Left lung (tissue), 14 donors: ENCODE measurements at places on chromosomes 2 and 18. TPM values are rescaled to one million over a fixed set of nuclear protein-coding genes. Genes with fewer than 3 reads are reported as not detected.

DNA sequence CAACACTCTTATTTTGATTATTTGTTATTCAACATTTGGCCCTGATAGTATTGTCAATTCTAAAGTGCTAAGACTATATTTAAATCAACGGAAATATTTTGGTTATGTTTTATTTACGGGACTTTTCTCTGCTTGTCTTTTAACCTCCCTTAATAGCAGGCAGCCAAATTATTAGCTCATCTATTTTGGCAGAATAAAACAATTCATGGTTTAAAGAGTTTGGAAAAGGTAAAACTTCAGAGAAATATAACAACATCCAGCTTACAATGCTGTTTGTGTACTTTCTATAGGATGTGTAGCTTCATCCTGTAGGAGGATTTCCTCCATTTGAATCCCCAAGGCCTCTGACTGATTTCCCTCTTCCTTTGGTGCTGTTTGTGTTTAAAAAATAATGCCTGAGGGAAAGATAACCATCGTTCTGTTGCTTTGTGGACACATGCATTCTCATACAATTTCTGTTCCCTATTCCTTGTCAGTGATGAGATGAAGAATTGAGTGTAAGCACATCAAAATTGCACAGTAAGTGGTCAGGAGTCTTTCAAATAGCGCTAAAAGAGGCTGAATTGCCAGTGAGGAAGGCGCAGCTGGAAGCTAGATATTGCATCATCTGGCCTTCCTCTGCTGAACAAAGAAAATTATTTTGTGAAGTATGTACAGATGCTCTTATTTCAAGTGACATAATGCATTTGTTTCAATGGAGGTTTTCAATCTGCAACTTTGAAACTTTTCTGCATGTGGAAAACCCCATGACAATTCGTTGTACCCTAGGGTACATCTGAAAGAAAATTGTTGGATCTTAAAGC, 80.3 kb downstream of the CD28 start:
- DNase-seq = peak; percentile 42

GRCh38 chr2:101706819-101707177, 9.3 kb downstream of the MAP4K4 start:
- DNase-seq = no peak

- no peak for DNase-seq
Observed at GRCh38 chr2:143936848-143937722, 582.8 kb downstream of the ZEB2 start.

GRCh38 chr18:35131387-35132020, 90.3 kb downstream of the MAPRE2 start:
- DNase-seq = no peak

- DNase-seq = no peak
Observed at GRCh38 chr18:24853076-24853475, 392.6 kb downstream of the HRH4 start.

DNA sequence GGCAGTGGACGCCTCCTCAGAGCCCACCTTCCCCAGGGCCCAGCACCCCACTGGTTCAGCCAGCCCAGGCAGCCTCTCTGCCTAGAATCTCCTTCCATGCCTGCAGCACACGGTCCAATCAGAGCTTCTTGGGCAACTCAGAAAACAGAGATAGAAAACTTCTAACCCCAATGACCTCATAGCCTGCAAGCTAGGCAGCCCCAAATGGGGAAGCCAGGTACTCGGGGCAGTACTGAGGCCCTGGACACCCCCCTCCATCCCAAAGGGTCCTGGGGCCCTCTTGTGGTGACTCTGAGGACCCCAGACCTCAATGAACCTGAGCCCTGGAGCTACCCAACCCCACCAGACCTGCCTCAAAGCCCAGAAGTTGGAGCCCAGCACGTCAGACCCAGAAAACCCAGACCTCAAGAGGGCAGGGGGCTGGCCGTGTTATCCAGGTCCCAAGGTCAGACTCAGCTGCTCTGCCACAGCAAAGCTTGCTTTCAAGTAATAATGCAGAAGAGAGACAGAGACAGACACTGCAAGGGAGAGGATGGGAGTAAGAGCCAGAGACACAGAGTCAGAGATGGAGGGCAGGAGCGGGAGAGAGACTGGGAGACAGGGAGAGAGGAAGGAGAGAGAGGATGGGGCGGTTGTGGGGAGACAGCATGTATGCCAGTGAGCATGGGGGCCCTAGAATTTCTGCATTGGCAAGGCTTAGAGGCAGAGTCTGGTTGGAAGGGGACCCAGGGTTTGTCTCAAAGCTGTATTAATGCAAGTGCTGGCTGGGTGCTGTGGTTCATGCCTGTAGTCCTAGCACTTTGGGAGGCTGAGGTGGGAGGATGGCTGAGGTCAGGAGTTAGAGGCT, 28.2 kb downstream of the SERTAD2 start:
- no peak for DNase-seq

- DNase-seq = no peak
Observed at GRCh38 chr2:182920089-182920488, 53.7 kb upstream of the FRZB start.

- peak; percentile 61 for DNase-seq
Observed at GRCh38 chr2:108288534-108289106, at the start of gene SULT1C2. SULT1C2 (plus strand) TSS chr2:108288895; CDS start chr2:108293668, 4,773 bp downstream.

- DNase-seq = no peak
Observed at GRCh38 chr2:227191367-227191766, 26.9 kb downstream of the COL4A3 start.

DNA sequence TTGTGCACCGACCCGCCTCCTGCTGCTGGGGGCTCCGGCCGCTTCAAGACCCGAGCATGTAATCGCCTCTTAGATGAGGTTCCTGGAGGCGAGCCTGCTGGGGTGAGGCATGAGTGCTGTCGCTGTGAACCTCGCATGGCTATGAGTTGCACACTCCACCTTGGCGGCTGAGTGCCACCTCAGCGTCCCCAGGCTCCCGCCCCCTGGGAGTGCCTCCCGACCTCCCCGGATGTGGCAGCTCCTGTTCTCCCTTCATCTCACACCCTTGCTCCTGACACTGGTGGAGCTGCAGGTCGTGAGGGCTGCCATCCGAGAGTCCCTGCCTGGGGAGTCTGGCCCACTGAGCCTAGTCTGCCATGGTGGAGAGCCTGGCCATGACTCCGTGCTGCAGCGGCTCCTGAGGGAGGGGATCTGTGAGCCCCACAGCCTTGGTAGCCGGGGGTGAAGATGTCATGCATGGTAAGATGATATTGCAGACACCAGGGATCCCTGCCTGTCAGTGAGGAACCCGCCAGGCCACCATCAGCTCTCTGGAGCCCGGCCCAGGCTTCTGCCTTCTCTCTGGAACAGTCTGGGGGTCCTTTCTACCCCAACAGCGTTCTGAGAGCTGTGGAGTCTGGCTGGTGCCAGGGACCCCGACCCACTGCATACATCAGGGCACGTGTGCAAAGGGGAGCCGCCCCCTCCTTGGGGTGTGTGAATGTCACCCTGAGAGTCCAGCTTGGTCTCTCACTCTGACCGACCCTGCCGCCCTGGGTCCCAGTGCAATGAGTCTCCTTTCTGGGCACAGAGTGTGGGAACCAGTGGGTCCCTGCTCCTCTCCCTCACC, 61.6 kb upstream of the HS6ST1 start:
- DNase-seq = no peak

DNA sequence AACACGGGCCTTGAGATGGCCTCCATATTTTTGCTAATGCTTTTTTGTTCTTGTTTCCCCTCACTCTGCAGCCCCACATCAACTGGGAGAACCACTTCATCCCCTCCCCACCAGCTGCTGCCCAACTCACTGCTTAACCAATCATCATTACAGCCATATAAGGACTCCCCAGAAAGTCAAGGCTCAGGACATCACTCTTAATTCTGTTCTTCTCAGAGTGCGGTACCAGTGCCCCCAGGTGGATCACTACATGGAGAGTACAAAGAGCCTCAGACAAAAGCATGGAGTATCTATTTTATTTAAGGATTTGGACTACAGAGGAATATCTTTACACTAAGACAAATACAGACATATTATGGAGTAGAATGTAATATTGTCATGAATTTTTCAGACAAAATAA, 340.6 kb downstream of the PAX3 start:
- DNase-seq = no peak

DNA sequence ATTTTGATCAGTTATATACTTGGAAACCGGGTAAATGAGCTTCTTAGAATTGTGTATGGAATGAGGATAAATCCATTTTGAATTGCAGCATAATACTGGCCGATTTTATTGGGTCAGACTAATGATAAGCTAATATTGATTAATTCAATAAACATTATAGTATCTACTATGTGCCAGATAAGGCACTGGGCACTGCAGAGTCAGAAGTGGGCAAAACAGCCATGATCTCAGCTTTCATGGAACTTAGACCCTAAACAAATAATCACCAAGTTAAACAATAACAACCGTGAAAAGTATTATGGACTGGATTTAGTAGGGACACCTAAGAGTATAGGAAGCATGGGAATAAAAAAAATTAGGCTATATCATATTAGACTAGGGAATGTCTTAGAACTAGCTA, 297.0 kb upstream of the PKDCC start:
- no peak for DNase-seq

- DNase-seq = no peak
Observed at GRCh38 chr2:37865640-37866039, 59.4 kb upstream of the RMDN2 start.

DNA sequence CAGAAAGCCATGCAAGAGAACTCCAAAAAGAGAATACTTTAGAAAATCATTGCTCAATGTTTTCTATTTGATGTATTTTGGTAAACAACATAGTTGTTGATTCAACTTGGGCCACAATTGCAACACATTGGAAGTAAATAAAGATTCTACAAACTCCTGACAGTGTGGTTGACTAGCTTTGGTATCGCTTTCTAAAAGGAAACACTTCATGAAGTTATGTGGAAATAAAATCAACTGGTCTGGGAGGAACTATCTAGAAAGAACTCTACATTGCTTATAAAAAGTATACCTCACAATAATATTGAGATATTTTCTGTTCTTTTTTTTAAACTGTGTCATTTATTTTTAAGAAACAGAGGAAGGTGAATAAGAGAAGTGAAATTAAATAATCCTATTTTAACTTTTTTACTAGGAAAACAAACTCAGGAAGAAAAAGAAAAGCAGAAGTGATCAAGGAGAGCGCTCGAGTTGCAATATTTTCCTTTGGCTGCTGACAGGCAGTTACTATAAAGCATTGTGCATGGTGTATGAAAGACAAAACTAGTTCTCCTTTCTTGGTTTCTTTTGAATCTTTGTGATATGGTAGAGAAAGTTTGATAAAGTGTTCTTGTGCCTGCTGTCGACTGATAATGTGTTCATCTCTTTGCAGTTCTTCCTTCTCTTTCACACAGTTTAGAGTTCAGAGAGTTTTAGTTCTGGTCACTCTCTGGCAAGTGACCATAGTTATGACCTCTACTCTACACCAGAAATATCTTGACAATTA, 3.0 kb downstream of the DHRS9 start:
- DNase-seq = no peak

DNA sequence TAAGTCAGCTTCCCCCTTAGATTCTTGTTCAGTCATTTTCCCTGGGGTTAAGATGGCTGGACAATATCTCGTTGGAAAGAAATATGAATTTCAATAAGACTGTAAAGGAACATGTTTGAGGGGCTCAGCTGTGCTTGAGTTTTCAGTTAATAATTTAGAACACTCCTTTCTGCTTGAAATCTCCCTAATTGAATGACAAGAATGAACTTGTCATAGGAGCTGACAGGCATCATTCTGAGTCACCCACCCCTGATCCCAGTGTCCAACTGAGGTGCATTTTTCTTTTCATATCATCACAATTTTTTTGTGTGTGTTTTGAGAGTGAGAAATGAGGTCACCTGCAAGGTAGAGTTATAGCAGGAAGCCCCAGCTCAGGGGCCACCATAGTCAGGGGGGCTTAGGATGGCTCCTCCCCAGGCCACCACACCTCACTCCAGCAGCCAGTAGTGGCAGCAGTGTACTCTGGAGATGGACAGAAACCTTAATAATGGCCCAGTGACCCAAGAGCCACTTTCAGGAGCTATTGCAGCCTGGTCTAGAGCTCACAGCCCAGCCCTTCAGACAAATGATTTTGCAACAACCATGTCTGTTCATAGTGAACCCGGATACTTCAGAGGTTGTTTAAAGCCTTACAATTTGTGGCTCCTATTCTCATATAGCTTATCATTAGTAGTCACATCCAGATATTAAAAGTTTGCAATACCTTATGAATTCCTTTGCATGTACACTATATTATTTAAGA, 174.5 kb downstream of the MAIP1 start:
- no peak for DNase-seq

GRCh38 chr2:159497256-159497655, 119.1 kb downstream of the BAZ2B start:
- no peak for DNase-seq

GRCh38 chr2:47002480-47003381, 87.1 kb upstream of the MCFD2 start:
- no peak for DNase-seq

DNA sequence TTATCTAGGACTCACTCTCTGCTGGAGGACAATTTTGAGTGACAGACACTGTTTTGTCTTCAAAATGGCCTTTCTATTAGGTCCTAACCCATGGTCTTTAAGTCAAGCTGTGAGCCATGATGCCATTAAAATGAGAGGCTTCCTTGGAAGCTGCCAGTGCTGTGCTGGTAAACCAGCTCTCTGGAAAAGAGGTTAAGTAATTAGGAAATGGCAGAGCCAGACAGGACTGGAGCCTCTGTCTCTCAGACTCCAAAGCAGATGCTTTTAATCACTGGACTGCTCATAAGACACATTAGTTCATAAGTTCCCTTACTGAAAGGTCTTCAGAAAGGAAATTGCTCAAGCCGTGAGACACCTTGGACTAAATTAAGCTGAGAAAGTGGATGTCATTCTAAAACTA, 25.8 kb upstream of the LHCGR start:
- DNase-seq = no peak

- no peak for DNase-seq
Observed at GRCh38 chr2:112253261-112253815, 1.5 kb downstream of the ZC3H8 start.

DNA sequence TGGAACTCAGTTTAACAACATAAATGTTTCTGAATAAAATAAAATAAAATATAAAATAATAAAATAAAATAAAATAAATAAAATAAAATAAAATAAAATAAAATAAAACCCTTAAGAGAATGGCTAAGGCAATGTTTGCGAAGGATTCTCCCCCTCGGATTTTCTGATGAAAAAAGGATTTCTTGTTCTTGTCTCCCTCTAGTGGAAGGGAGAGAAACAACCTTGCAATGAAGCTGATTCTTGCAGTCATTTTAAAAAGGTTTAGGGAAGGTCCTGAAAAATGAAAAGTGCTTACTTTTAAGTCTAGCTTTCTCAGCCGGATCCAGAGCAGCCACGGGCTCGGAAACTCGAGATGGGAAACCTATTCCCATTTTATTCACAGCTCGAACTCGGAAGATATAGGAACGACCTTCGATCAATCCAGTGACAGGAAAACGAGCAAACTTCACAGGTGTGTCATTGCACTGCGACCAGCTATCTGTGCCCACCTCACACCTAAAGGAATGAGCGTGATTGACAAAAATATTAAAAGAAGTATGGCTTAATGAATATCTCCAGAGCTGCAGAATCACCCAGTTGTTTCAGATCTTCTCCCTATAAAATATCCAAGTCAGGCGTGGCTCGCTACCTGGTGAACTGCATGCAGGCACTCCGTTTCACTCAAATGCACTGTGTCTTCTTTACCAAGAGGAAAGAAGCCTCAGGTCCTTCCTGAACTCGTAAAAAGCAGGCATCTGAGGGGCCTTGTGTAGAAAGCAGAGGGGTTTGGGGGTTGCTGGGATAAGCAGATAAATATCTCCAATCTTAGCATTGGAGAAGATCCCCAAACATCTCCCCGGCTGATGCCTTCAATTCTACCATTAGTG, 68.1 kb downstream of the MYOM1 start:
- no peak for DNase-seq

KIF1A gene
- 0.87 TPM for total RNA-seq

ST8SIA3 gene
- total RNA-seq = not detected

KLHL30 gene
- total RNA-seq = 0.96 TPM

CRYGD gene
- not detected for total RNA-seq
